ENCODE measurements at places on chromosomes 16 and 17.

GRCh38 chr17:82092628-82092994 lies 5.4 kb downstream of the FASN start:
- DNase-seq, result no peak

GRCh38 chr17:36742267-36743000 lies 141.1 kb downstream of the MRM1 start:
- peak; percentile 25 for DNase-seq

DNA sequence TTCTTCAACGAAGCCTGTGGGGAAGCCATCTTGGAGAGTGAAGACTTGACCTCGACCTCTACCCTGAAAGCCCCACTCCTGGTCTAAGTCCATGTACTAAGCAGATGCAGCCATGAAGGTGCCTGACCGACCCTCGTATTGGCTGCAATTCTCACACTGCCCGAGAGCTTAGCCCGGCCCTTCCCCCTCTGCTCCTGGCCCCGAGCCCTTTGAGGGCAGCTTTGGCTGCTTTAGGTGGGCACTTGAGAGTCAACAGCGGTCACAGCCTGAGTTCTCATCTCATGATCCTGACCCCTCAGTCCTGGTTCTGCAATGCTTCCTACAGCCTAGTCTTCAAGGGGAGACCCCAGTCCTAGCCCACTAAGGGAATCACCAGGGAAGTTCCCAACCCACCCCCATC lies 35.9 kb downstream of the SRL start:
- DNase-seq, result no peak

GRCh38 chr16:75193730-75194444 lies 13.1 kb downstream of the CTRB2 start:
- peak; percentile 20 for DNase-seq

DNA sequence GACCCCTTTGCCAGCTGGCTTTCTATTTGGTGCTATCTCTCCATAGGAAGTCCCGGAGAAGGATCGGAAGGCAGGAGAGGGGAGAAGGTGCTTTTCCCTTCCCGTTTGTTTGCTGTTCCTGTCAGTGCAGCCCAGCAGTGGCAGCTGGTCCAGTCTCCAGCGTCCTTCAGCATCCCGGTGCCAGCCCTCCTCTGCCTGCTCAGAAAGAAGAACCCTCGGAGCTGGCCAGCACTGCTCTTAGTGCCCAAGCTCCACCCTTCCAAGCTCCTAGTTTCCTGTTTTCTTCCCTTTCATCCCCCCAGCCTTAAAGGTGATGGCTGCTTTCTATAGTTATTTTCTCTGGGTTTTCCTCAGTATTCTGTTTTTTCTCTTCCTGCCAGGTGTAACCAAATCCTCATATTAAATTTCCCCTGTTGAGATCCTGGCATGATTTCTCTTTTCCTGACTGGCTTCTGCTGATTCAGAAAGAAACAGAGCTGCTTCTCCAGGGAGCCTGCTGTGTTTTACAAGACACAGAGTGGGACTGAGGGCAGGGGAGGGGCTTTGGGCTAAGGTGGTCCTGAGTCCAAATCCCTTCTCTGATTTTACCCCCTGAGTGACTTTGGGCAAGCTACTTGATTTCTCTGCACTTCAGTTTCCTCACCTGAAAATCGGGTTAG lies 186.8 kb downstream of the COPRS start:
- DNase-seq, result no peak

DNA sequence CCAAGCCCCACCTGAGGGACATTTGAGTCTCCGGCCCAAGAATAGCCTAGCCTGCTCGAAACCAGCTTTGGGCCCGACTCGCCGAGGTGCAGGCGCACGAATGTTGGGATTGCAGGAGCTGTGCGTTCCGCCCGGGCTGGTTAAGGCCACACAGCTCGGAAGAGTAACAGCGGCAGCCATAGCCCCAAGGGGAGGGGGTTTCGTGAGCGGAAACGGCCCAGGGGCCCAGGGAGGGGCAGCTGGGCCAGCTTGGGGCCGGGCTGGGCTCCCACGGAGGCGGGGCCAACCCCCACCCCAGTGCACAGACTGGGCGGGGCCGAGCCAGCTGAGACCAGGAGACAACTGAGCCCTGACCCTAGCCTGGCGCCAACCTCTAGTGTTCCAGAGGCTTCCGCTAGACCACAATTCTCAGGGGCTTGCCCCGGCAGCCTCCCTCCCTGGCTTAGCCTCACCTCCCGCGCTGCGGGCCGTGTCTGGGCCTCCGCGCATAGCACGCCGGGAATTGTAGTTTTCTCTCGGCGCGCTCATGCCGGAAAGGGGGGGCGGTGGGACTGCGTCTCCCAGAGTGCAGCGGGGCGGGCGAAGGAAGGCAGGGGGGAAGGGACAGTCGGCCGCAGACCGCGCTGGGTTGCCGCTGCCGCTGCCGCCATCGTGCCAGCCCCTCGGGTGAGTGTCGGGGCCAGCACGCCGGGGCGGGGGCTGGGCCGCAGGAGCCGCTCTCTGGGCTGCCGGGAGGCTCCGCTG lies at the start of gene NUTF2:
Gene NUTF2 (plus strand): TSS at position 614 of the 744 bp plus-strand sequence. CDS start 18,198 bp downstream, outside the sequence.
- DNase-seq, result peak; percentile 96

DNA sequence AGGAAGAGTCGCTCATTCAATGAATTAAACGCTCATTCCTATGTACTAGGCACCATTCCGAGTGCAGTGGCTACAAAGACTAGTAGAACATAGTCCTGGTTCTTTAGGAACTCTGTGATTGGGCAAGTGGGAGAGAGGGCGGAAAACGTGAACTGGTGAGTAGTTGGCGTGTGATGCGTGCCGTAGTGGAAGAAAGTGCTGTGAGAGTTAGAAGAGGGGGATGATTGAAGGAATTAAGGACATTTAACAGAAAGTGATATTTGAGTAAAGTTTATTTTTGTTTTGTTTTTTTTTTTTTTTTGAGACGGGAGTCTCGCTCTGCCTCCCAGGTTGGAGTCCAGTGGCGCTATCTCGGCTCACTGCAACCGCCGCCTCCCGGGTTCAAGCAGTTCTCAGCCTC lies 7.9 kb upstream of the SLFN14 start:
- no peak for DNase-seq

DNA sequence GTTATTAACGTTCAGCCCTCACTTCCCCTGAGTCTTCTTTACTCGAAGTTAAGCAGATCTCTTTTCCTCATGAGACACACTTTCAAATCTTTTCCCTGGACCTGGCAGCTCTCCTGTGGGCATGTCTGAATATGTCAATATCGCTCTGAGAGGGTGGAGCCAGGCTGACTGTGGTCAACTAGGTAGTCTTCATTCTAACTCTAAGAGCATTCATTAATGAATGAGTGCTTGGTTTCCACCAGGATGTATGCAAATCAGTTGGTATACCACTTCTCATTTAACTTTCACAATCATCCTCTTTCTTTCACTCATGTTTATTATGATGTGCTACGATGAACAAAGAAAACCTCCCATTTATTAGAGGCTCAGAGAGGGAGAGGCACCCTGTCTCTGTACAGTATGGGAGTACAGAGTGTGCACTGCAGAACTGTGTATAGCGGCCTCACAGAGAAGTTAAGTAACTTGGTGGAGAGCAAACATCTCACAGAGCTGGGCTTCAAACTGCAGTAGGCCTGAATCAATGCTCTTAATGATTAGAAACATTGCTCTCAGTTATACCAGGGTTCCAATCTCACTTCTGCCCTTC lies 39.9 kb downstream of the OTOA start:
- no peak for DNase-seq

- DNase-seq, result no peak
Measured at GRCh38 chr17:63035271-63035670, 69.2 kb downstream of the TANC2 start.

GRCh38 chr16:86492961-86493629 lies 17.2 kb upstream of the FOXF1 start:
- DNase-seq, result no peak

DNA sequence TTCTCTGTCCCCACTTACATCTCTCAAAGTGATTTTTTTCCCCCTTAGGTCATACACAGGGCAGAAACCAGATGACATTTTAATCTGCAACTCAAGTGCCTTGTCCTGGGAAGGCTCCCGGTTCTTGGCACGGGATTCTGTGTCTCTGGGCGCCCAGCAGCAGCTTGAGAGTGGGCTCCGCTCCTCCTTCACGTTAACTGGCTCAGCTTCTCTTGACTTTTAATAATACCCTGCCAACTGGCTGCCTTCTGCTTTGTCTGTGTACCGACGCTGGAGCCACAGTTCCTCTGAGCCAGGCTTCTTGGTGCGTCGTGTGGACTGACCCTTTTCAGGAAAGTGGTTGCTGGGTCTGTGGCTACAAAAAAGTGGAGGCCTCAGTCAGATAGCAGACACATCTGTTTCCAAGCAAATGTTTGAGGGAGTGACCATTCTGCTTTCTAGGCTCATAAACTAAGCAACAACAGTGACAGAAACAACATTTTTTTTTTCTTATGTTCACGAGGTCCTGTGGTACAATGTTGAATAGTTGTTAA lies 64.9 kb downstream of the IRF8 start:
- peak; percentile 75 for DNase-seq

DNA sequence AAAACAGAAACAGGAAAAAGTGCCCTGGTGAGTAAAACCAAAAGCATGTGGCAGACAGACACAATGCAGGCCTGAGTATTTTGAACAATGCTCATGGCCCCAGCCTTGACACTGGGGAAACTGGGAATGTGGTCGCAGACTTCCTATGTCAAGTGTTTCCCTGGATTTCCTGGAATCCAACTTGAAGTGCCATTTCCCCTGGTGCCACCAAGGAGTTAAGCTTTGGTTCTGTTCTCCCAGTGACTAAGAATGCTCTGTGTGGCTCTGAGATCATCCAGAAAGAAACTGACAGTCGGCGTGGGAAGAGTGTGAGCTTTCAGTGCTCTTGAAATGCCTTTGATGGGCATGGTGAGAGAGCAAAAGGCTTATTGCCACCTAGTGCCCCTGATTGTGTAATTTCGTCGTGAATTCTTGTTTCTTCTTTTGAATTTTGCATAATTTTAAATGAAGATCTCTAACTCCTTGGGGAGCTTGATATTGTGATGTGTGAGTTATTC lies 96.0 kb downstream of the YPEL2 start:
- no peak for DNase-seq

- DNase-seq, result no peak
Measured at GRCh38 chr17:17780922-17781590, 55.7 kb downstream of the SREBF1 start.

GRCh38 chr16:84234321-84235241 lies 5.2 kb downstream of the KCNG4 start:
- no peak for DNase-seq

GRCh38 chr16:28317040-28317880 lies 24.9 kb downstream of the SBK1 start:
- DNase-seq, result peak; percentile 72

- peak; percentile 74 for DNase-seq
Measured at GRCh38 chr17:45394913-45395568, 37.6 kb downstream of the ARHGAP27 start.

DNA sequence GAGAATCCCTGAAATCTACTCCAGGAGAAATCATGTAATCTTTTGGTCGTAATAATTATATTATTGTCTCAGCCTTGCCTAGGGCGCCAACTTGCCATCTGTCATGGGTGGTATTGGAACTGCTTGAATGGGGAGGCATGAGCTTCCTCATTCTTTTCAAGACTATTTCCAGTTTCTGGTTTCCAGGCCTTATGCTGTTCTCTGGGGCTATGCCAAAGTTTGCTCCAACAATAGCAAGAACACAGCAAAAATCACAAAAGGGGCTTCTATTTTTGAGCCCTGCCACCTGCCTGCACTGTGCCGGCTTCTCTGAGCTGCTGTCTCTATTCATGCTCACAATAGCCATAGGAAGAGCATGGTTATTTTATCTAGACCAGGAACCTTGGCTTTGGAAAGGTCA lies 111.7 kb downstream of the SPECC1 start:
- DNase-seq, result no peak

- DNase-seq, result no peak
Measured at GRCh38 chr17:13367154-13367553, 234.6 kb downstream of the HS3ST3A1 start.

- no peak for DNase-seq
Measured at GRCh38 chr16:19265380-19265930, 20.1 kb upstream of the CLEC19A start.

DNA sequence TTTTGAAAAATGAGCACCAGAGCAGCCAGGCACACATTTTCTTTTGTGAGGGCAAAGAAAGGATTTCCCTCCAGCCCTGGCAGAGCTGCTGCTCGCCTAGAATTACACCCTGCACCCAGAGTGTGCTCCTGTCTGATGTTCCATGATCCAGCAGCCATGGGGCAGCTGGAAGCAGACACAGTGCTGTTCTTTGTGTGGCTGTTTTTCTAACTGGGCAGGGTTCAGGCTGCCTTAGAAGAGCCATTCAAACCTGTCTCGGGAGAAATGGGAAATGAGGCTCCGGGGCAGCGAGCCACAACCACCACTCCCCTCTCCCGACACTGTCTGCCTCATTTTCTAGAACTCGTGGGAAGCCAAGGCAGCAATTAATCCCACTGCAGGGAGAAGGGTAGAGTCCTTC lies 28.9 kb downstream of the LITAF start:
- DNase-seq, result no peak

- no peak for DNase-seq
Measured at GRCh38 chr17:49676276-49676868, 1.5 kb downstream of the SPOP start.

DNA sequence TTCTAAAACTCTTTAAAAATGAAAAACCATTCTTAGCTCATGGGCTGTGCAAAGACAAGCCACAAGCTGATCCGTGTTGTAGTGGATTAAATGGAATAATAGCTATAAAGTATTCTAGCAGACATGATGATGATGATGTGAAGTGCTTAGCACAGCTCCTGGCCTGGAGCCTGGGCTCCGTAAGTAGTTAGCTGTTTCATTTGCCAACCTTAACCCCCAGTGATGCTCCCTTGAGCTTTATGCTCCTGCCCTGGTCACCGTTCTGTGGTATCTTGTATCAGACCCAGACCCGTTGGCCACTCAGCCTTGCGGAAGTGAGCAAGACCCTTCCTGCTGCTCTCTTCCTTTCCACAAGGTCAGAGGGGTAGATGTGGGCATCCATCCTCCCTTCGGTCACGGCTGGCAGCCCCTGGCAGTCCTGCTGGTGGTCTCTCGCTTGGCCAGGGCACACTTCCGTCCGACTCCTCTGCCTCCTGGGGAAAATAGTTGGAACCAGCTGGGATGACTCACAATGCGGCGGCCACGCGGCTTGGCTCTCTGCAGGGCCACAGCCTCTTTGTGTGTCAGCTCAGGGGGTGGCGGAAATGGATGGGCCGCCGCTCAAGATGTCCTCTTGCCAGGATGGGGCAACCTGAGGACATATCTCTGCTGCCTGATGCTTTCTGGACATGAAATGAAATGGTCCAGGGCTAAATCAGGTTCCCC lies 79.1 kb downstream of the GPR139 start:
- DNase-seq, result no peak

DNA sequence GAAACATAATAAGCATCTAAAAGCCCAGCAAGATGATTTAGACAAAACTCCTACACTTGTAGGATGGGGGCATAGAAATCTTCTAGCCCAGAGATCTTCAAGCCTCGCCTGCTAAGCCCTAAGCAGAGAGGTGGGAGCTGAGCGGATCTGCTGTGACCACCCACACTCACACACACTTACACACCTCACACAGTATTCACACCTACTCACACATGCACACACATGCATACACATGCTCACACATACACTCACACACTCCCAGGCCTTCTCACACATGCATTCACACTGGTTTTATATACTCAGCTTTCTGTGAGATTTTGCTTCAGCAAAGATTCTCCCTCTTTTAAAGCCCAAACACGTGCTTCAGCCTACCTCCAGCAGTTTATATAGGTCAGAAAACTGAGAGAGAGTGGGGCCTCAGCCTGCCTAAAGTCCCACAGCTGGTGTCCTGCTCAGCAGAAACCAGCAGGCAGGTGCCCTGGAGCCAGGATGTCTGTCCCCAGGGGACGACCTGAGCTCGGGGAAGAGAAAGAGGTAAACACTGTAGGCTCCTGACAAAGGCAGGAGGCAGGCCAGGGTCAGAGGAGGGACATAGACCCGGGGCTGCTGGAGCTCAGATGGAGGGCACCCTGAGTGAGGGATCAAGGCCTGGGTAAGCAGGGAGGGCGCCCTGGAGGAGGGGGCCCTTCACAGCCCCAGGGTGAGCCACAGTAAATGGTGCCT lies 12.0 kb upstream of the KRT19 start:
- DNase-seq, result no peak
